ENCODE measurements at places on chromosomes 7 and 10.

GRCh38 chr10:122213766-122214165 lies 57.3 kb upstream of the BTBD16 start:
- DNase-seq: no peak

GRCh38 chr7:16025696-16026095 lies 339.2 kb upstream of the MEOX2 start:
- no peak for DNase-seq

DNA sequence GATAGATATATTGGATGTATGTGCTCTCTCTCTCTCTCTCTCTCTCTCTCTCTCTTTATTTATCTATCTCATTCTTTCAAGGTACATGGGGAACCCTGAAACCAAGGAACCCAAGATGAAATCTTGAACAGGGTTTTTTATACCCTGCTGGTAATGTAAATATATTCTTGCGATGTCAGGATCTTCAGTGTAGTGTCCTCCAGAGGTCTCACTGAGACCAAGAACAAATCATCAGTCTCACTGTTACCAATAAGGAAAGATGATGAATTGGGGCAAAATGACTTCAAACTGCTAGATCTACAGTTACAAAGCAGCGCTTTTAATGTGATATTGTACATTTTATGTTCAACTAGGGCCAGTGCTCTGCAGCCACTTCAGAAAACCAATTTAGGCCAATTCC lies 423.5 kb downstream of the ANKRD7 start:
- DNase-seq: no peak

DNA sequence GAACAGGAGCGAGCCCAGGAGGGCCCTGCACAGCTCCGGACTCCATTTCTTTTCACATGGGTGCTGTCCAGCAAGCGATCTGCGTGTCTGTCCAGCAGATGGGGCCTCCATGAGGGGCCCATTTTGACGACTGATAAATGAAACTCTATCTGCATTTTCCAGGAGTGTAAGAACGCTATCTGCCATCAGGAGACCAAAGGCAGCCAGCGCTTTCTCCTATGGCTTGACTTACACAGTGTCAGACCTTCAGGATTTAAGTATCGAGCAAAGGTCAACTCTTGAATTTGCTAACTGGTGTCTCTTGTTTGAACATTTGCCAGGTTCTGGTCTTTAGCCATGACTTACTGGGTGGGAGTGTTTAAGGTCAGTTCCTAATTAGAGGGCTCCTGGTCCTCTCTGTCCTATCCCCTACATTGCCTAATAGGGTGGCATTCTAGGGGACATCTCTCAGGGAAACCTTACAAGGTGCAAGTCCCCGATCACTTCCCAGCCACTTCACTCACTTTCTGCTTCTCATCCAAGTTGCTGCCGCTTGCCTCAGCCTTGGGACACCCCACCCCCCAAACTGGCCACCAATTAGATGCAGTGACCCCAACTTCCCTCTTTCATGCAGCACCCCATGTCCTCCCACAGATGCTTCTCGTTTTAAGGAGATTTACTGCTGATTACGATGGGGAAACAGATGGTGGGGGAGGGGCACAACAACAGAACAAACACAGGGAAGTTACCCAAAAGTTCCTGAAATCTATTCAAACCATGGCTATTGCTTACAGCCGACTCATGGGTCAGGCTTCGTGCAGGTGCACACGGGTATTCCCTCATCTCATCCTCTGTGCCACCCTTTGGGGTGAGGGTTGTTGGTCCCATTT lies 20.0 kb downstream of the VSIR start:
- DNase-seq: no peak

- no peak for DNase-seq
These were observed 204.9 kb upstream of the FRMD4A start for GRCh38 chr10:14535457-14536130.

DNA sequence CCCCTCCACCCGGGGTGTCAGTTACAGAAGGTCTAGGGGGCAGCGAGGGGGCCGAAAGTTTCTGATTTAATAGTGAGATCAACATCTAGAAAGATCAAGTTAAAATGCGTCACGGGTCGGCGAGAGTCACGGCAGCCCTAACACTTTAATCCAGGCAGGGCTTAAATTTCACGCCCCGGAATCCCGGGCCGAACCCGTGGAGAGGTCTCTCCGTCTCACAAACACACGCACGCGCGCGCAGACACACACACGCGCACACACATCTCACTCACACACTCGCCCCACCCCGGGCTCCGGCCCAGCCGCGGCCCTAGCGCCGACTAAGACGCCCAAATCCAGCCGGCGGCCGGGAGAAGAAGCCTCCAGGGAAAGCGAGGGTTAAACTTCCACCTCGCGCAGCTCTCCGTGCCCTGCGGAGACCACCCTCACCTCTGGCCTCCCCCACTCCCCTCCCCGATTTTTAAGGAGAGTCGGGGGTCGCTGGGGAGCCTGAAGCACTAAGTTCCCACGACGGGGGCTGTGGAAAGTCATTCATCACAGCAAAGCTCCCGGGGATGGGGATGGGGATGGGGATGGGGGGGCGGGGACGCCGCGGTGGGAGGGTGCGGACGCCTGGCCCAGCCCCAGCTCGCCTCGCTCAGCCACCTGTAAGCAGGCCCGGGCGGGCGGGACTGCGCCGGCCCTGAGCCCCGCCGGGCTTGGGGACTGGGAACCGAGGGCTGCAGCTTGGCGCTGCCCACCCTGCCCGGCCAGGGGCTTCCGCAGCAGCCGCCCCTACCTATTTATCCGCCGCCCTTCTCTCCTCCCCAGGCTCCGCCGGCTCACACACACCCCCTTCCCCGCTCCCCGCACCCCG lies 1.6 kb downstream of the PDGFA start:
- DNase-seq: no peak

- DNase-seq: no peak
These were observed 197.6 kb upstream of the ZNF32 start for GRCh38 chr10:43846187-43846680.

DNA sequence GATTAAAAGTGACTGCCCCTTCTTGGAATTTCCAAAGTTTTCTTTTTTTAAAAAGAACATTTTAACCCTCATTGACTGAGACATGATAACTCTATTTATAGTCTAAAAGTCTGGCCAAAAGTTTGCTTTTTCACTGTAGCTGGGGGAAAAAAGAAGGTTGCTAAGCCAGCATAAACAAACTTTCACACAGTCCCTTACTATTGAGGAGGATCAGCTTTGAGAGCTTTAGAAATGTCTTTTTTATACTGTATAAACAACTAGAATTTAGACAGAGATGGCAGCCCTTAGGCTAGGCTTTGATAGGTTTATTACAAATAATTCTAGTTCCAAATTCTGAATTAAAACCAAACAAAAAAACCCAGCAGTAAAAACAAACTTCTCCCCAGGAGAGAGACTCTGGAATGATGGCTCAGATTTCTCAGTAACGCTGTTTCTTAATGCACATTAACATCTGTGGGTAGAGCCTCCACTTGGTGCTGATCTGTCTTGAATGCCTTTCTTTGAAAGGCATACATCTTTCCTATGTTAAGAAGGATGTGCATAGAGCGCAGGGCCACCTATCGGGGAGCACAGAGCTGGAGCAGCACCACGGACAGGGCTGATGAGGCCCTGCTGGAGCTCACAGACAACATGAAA lies 100.9 kb upstream of the PDLIM1 start:
- DNase-seq: no peak

GRCh38 chr7:37759526-37759925 lies 76.0 kb downstream of the GPR141 start:
- peak; percentile 9 for DNase-seq

- DNase-seq: no peak
These were observed 326.2 kb upstream of the KAT6B start for GRCh38 chr10:74500026-74500704.

- DNase-seq: no peak
These were observed 1.6 kb upstream of the DNAJB6 start for GRCh38 chr7:157335236-157335635.

DNA sequence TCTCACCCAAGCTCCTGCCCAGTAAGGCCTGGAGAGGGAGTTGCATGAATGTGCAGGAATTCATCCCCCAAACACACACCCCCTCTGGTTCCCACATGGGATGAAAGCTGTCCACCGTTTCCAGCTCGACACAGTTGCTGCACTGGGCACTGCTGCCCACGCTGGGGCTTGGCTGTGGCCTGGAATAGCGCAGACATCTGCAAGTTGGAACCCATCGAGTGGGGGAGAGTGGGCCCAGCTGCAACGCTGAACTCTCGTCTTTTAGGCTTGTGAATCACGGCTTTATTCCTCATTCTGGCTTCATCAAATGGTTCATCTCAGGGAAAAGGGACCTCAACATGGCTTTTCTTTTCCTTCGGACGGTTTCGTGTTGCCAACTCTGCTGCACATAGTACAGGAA lies 264.7 kb downstream of the DNAJB6 start:
- DNase-seq: no peak

DNA sequence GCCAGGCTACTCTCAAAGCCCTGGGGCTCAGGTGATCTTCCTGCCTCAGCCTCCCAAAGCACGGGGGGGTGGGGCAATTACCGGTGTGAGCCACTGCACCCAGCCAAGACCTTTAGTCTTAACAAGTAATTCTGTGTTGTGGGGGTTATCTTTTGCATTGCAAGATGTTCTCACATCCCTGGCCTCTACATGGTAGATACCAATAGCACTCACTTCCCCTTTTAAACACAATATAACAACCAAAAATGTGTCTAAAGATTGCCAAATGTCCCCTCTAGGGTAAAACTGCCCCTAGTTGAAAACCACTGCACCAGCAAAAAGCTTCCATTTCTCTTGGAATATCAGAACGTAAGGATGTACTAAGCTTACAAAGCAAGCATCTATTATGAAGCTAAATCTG lies 225.0 kb downstream of the CTNNA3 start:
- no peak for DNase-seq

DNA sequence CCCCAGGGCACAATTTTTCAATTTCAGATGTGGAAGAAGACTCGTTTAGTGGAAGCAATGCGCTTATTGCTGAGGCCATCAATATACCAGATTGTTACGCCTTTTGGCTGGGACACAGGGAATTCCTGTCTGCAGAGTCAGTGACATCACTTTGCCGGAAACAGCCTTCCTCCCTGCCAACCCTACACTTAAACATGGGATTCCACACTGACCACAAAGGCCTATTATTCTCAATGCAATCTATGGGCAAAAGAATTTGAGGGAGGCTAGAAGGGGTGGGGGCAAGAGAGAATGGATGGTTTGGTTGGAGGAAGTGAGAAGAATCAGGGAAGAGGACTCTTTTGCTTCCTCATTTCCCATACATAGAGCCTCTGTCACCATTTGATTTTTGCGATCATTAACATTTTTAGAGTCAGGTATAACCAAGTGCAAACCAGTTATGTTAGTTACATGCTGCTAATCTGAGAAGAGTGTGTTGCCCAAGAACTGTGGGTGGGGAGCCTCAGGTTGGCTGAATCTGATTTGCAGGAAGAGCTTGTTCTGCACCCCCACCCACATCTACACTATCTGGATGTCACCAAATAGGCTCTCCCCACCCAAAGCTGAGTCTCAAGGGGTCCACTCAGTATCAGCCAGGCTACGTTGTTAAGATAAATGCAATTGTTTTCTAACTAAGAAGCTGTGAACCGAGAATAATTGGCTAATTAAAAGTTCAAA lies 58.2 kb downstream of the ENTPD1 start:
- DNase-seq: no peak

DNA sequence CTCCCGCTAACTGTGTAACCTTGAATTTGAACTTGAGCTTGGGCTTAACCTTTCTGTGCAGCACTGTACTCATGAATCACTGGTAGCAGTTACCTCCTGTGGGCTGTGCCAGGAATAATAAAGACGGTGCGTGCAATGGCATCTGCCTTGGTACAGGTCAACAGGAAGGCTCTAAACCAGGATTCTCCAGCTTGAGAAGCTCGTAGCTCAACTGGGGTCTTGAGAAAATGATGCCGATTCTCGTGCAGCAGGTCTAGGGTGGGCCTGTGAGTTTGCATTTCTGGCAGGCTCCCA lies 112.5 kb upstream of the ANLN start:
- no peak for DNase-seq

DNA sequence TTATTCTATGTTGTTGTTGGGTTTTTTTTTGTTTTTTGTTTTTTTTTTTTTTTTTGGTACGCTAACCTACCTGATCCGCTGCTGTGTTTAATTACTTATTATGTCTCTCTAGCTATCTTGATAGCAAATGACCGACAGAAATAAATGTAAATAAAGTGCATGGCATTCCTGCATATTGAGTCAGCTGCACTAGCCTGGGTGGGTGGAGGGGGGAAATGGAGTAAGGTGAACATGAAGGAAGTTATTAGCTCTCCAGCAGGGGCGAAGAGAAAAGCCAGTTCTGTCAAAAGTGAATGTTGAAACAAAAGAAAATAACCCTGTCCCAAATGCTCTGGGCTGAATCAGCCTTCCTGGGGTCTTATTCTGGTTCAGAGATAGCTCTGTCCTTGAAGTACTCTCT lies 210.7 kb upstream of the MDFIC start:
- DNase-seq: no peak

DNA sequence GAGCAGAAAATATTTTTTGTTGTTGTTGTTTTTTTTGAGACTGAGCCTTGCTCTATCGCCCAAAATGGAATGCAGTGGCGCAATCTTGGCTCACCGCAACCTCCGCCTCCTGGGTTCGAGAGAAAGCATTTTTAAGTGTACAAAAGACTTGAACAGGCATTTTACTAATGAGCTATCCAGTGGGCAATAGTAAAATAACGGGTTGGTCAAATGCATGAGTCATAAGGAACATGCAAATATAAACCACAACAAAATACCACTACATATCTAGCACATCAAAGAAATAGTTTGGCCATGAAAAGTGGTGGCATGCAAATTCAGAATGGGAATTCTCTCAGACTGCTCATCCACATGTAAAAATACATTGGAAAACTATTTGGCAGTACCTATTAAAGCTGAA lies 71.7 kb upstream of the TMEM106B start:
- no peak for DNase-seq

- no peak for DNase-seq
These were observed 1.5 kb downstream of the STX1A start for GRCh38 chr7:73717991-73718405.

DNA sequence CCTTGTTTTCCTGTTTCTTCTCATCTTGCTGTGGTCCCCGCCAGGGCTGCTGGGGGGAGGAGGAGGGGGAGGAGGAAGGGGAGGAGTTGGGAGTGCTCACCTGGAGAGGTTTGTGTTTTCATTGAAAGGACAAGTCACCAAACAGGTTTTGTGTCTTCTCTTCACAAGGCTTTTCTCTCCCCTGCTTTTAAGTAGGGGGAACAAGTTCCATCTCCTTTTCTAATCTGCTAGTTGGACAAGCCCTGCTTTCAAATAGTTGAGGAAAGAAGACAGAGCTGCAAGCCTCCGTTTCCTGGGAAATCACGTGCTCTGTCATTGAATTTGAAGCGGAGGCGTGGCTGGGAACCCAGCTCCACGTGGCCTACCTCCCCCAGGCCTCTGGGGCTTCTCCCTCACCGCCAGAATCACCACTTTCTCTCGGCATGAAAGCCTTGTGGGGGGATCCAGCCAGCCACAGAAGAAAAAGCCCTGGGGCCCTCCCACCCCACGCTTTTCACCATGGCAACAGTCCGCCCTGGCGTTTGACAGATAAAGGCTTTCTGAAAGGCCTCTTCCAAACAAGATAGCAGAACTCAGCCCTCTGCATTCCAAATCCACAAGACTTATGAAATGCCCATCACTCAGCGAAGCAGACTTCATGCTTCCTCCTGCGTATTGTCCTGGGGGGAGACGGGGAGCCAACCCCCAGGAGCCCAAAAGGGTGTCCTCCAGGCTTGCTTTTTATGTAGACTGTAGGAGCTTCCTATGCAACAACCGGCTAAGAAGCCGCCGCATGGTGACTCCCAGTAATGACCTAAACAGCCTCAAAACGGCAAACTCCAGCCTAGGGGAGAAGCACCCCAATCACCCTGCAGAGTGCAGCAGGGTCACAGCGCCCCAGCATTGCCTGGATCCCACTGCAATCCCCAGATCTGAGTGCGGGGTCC lies 51.7 kb downstream of the PROSER2 start:
- no peak for DNase-seq
